ENCODE measurements at places on chromosomes 3 and 15.

- DNase-seq: peak; percentile 24
Observed at GRCh38 chr3:105686278-105686897, 182.4 kb downstream of the CBLB start.

DNA sequence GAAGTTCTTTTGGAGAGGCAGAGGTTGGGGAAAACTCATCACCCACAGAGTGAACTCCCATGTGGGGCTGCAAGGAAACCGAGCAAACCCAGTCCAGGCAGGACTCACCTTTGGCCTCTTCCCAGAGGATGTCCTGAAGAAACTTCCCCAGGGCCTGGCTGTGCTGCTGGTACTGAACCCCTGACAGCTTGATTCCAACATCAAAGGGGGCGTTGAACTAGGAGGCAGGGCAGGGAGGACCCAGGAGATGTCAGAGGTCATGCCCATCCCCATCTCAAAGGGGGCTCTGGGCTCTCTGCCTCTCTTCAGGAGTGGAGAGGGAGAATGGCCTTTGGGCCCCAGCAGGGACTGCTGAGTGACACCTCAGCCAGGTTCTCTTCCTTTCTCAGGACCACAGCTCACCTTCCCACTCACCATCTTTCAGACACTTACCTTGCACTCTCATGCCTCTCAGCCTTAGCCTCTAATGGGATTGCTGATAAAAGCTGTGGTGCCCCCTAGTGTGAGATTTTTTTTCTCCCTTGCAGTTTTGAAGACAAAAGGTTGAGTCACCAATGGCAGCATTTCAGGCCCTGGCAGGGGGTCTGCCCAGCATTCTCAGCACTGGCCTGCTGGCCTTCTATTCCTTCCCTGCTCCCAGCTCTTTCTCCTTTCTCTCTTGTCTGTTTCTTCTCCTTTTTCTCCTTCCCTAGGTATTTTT is 6.0 kb downstream of the GHRL start:
- peak; percentile 89 for DNase-seq

DNA sequence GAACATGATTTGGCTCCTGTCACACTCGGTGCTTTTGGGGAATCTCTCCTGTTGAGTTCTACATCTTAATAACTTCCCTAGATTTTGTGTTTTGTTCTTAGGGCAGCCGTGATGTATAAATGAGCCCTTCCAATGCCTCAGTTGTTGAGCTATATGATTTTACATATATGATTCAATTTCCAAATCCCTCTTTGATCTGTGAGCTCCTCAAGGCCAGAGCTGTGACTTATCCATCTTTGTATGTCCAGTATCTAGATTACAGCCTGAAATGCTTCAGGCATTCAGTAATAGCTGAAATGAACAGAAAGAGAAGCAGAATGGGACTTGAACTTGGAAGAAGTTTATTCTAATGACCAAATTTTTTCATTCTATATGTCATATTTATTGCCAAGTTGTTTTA is 26.6 kb downstream of the CGGBP1 start:
- no peak for DNase-seq

DNA sequence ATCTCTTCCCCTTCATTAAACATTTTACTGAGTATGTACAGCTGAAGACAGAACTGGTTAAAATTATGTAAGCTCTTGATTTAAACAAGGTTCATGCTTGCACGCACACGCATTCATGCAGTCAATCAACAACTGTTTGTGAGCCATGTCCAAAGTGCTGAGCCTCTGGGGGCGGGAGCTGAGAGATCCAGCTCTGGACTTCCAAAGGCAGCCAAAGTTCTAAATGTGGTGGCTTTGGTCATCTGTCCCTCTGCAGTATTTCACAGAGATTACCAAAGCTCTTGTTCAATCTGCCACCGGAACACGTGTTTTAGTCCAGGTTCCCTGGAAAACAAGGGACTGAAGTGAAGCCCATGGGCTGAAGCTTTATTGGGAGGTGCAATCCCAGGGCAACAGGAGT is 52.4 kb upstream of the SNRPA1 start:
- no peak for DNase-seq

Data from fibroblast of skin of abdomen (primary cell).